ENCODE measurements at places on chromosomes 5 and 9.

DNA sequence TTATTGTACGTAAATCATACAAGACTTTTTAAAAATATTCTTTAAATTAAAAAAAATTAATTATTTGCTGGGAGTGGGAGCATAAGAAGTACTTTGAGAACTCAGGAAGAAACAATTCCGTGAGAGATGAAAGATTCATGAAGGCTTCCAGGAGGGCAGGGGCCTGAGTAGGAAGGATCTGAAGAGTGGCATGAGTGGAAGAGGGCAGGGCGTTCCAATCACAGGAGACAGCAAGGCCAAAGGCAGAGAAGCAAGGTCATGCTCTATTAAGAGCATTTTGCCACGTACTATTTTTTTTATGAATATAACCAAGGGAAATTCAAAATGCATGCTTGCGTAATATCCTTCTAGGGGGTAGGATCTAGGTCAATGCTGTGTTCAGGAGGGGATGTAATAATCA is 265.5 kb downstream of the ZNF608 start:
- DNase-seq = no peak

DNA sequence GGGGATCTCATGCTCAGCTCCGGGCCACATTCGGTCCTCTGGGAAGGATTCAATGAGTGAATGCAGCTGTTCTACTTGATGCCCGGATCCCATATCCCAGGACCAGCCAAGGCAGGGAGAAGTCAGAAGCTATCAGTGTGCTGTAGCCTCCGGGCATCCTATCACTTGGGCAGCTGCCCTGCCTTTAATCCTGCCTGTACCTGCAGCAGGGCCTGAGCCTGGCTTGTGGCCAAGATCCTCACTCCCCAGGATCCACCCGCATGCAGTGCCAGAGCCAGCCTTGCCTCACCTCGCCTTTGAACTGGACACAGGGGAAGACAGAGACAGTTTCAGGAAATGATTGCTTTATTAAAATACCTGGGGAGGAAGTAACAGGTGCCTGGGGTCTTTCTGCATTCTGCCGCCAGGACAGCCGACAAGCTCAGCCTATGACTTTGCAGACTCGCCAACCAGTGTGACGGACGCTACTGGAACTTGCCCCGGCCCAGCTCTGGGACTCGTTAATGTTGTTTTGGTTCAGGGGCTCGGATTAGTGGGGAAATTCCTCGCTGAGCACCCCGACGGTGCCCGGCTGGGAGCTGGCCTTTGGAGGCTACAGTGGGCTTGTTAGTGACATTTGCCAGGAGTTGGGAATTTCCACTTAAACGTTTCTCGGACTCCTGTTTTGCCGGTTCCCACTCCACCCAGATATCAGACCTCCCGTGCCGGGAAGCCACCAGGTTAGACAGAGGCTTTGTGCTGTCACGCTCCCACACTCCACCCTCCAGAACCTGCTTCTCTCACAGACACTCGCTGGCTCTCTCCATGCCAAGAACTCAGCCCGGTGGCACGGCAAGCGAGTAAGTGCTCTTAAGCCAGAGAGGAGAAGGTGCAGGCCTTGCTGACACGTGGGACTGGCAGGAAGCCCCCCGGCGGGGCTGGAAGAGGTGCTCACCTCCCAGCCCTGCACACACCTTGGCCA is 721 bp downstream of the PTGES start:
- peak; percentile 47 for DNase-seq

DNA sequence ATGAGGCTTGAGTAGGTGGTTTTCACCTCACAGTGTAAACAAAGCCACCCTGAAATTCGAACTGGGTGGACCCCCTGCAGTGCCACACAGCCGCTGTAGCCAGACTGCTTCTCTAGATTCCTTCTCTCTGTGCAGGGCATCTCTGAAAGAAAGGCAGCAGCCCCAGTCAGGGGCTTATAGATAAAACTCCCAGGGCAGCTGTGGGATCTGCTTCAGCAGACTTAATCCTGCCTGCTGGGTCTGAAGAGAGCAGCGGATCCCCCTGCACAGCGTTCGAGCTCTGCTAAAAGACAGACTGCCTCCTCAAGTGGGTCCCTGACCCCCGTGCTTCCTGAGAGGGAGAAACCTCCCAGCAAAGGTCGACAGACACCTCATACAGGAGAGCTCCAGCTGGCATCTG is 71.4 kb downstream of the CARTPT start:
- no peak for DNase-seq

DNA sequence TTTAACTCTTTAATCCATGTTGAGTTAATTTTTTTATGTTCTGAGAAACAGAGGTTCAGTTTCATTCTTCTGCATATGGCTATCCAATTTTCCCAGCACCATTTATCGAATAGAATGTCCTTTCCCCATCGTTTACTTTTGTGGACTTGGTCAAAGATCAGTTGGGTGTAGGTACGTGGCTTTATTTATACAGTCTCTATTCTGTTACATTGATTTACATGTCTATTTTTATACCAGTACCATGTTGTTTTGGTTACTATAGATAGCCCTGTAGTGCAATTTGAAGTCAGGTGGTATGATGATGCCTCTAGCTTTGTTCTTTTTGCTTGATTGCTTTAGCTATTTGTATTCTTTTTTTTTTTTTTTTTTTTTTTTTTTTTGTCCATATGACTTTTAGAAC is 462.0 kb downstream of the HTR1A start:
- DNase-seq = no peak

- no peak for DNase-seq
Measured at GRCh38 chr5:75720882-75721281, 3.6 kb upstream of the POC5 start.

DNA sequence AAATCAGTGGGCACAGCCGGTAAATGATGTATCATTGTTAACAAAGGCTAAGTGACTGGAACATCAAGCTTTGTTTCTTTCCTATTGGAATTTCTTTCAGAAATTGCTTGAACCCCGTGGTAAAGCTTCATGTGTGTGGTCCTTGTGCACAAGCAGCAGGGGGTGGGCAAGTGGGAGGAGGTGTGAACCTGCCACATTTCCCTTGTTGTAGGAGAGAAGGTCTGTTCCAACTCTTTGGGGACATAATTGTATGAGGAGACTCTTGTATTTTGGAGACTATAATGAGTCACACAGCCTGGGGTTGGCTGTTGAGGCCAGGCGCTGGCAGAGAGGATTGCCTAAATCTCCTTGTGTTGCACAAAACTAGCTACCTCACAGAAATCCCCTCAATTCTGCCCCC is 620.5 kb downstream of the IRX1 start:
- no peak for DNase-seq

- no peak for DNase-seq
Measured at GRCh38 chr9:116482740-116483139, 204.4 kb upstream of the TRIM32 start.

GRCh38 chr5:121962347-121962670 is 534 bp downstream of the SRFBP1 start:
- no peak for DNase-seq

DNA sequence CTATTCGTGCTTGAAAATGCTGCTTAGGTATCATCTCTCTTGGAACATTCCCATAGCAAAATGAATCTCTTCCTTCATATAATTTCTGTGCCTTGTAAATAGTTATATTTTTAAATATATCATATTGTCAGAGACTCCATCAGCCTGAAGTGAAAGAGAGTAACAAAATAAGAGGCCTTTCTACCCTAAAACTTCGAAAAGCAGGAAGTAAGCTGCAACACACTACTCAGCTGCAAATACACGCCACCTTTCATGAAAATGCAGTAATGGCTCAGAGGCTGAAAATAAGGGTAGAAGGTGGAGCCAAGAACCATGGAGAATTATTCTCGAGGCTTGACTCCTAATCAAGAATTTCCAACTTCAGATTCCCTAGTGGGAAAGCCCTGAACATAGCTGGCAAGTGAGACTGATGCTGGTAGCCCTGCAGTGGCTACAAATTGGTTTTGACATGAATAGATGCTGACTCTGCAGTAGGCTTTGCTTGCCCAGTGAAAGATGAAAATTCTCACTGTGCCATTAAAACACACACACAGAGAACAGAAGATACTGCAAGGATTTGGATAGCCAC is 30.2 kb upstream of the PTGER4 start:
- no peak for DNase-seq

DNA sequence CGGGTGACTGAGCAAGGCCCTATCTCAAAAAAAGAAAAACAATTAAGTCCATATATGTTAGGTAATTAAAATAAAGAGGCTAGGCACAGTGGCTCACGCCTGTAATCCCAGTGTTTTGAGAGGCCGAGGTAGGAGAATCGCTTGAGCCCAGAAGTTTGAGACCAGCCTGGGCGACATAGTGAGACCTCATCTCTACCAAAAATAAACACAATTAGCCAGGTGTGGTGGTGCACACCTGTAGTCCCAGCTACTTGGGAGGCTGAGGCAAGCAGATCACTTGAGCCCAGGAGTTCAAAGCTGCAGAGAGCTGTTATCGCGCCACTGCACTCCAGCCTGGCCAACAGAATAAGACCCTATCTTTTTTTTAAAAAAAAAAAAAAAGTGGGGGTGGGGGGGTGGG is 12.3 kb downstream of the WHRN start:
- no peak for DNase-seq

DNA sequence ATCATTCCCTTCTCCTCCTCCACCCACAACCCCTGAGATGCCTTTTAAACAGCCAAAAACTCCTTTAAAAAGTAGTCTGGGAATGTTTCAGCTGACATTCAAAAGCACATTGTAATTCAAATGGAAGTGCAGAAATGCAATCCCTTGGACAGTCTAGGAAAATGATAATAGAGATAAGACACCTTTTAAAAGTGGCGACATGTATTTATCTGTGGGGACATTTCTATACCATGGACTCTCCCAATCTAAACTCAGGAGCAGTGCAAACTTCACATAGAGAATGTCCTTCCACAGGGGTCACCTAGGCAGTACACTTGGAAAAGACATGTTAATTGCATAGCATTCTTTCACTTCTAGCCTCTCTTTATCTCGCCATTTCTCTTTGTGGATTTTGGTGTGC is 33.0 kb downstream of the TRIM32 start:
- no peak for DNase-seq

Data from Calu3 (cell line).